Activated naive CD8-positive, alpha-beta T cell treated with anti-CD3 and anti-CD28 coated beads, Interleukin-2, amount 10 ng/mL, durations not matched to agents 7 days and 5 days (primary cell): ENCODE measurements at places on chromosomes 12 and 14.

GRCh38 chr12:109518820-109519665 lies 41.6 kb downstream of the UBE3B start:
- peak; percentile 49 for DNase-seq
- H3K27me3 ChIP-seq, result no peaks in the 10 kb centered on the region
- no peak overlapping the region for H3K4me3 ChIP-seq
- no peak overlapping the region for H3K27ac ChIP-seq

DNA sequence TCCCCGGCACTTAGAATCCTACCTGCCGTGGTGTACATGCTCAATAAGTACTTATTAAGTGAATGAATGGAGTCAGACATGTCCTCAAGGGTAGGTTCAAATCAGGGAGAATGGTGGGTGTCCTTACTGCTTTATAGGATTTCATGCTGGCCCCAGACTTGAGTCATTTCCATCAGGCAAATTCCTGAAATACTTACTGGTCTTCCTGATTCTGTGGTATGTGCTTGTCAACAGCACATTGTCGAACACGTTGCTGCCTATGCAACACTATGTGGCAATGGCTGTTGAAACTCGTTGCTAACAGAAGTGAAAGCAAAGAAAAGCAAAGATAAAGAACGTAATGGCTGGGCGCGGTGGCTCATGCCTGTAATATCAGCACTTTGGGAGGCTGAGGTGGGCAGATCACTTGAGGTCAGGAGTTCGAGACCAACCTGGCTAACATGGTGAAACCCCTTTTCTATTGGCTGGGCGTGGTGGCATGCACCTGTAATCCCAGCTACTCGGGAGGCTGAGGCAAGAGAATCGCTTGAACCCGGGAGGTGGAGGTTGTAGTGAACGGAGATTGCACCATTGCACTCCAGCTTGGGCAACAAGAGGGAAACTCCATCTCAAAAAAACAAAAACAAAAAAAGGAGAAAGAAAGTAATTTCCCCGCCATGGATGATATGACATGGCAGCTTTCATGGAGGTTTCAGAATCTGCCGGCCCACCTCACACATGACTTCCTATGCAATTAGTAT lies 214.9 kb downstream of the ZFP36L1 start:
- no peaks in the 10 kb centered on the region for H3K27me3 ChIP-seq
- H3K36me3 ChIP-seq, result peaks cover 4% of the 10 kb centered on the region
- no peak overlapping the region for H3K4me3 ChIP-seq
- H3K27ac ChIP-seq, result no peak overlapping the region

DNA sequence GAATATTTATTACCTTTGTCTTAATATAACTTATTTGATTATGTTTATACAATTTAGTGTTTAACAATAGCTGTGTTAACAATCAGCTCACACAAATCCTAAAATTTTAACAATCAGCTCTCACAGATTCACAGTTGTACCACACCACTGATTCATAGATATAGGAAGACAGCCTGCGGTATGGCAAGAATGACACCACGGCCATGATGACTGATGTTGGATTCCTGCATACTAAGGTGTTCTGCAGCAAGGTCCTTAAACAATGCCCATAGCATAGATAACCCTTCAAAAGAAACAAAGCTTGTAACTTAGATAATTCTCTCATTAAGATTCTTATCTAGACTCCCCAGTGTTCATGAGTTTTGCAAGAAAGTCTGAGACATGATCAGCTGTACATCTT lies 3.9 kb upstream of the PYROXD1 start:
- H3K27me3 ChIP-seq, result no peaks in the 10 kb centered on the region
- peaks cover 5% of the 10 kb centered on the region for H3K4me1 ChIP-seq
- no peak for DNase-seq
- no peaks in the 10 kb centered on the region for H3K36me3 ChIP-seq
- H3K27ac ChIP-seq, result no peak overlapping the region

- no peaks in the 10 kb centered on the region for H3K4me1 ChIP-seq
- no peak overlapping the region for H3K27ac ChIP-seq
- no peak overlapping the region for H3K4me3 ChIP-seq
- no peaks in the 10 kb centered on the region for H3K36me3 ChIP-seq
These were observed 59.8 kb downstream of the SUDS3 start for GRCh38 chr12:118436002-118436730.

DNA sequence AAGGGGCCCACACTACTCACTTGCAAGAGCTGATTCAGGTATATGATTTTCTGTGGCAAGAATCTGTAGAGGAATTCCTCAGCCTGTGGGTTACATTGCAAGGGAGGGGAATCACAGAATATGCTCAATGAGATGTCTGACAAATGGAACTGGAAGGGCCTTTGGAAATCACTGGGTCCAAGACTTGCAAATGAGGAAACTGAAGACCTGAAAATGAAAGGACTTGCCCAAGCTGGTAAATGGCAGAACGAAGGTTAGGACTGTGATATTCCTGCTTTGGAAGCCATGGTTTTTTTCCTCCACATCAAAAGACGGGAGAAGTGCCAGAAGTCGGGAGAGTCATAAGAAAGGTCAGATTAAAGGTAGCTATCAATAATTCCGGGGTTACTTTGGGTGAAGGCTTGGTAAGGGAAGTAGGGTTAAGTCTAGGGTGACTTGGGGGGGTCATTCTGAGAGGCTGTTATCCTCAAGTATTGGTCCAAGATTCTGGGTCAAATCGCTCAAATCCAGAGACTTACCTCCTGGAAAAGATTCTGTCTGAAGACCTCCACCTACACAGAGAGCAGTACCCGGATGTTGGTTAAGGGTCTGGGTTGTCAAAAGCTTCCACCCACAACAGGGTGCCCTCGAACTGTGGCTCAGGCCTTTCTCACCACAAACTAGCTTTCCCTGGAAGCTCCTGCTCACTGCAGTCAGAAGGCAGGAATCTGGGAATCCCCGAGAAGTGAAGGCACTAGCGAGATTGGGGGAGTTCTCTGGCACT lies 539 bp downstream of the PSME2 start:
- peaks cover 40% of the 10 kb centered on the region for H3K36me3 ChIP-seq
- peak overlapping the region; percentile 94 for H3K4me3 ChIP-seq

DNA sequence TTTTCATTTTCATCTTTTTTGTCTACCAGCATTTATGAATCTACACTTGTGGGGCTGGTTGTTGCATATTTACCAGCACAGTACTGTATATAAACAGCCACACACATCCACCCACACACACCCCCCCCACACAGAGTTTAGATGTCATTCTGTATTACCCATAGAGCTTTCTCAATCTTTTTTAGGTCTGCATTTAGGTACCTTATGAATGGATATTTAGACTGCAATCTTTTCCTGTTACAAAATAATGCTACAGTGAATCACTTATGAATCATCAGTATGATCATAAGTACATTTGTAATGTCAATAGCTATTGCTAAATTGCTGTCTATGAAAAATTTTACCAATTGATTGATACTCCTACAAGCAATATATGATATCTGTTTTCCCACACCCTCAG lies 67.3 kb upstream of the STK38L start:
- H3K27me3 ChIP-seq, result no peaks in the 10 kb centered on the region
- peaks cover 14% of the 10 kb centered on the region for H3K4me1 ChIP-seq
- DNase-seq, result no peak
- H3K36me3 ChIP-seq, result no peaks in the 10 kb centered on the region

DNA sequence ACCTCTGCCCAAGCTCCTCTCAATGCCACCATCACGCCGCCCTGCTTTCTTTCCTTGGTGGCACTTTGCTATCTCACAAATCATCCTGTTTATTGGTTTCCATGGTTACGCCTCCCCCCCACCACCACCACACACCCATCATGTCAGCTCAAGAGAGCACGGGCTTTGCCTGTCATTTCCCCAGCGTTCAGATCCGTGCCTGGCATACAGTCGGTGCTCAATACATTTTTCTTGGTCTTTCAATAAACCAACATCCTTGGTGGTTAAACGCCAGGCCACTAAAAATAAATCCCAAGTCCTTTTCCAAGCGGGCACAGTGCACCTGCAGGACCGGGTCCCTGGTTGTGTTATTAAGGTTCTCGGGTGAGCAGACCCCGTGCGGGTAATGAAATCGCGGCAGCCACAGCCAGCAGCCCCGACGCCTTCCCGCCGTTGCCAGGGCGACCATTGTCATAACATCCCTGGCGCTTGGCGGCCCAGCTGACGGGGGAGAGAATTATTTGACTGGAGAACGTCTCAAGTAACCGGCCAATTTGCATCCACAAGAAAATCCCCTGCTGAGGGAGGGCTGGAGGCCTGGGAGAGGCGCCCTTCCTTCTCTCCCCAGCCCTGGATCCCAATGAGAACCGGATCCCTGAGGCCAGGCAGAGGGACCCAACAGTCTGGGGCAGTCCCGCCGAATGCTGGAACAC lies 92.9 kb downstream of the KSR2 start:
- H3K4me3 ChIP-seq, result no peak overlapping the region
- peak overlapping the region; percentile 38 for H3K27ac ChIP-seq
- peaks cover 6% of the 10 kb centered on the region for H3K4me1 ChIP-seq
- H3K36me3 ChIP-seq, result no peaks in the 10 kb centered on the region
- peaks cover 27% of the 10 kb centered on the region for H3K27me3 ChIP-seq
- no peak for DNase-seq

GRCh38 chr14:24938593-24938992 lies 111.4 kb downstream of the STXBP6 start:
- H3K4me1 ChIP-seq, result no peaks in the 10 kb centered on the region
- no peaks in the 10 kb centered on the region for H3K36me3 ChIP-seq
- no peak overlapping the region for H3K27ac ChIP-seq
- peaks cover 3% of the 10 kb centered on the region for H3K27me3 ChIP-seq
- no peak overlapping the region for H3K4me3 ChIP-seq

GRCh38 chr12:117699575-117699974 lies 269.2 kb downstream of the KSR2 start:
- no peak overlapping the region for H3K4me3 ChIP-seq
- H3K27ac ChIP-seq, result no peak overlapping the region
- DNase-seq, result no peak
- peaks cover 2% of the 10 kb centered on the region for H3K27me3 ChIP-seq

DNA sequence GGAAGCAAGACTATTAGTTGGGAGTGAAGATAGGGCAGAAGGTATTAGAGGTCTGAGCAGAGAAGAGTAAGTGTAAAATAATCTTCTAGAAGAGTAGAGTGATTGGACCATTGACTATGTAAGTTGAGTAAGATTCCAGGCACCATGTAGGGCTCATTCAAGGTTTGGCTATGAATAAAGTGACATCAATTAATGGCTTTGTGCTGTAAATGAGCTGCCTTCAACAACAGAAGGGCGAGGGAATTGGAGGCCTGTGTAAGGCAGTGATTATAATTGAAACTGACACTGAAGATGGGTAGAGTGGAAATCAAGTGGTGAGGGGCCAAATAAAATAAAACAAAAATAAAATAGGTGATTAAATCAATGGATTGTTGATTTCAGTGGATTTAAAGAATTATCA lies 26.4 kb downstream of the PTPRQ start:
- no peaks in the 10 kb centered on the region for H3K27me3 ChIP-seq
- H3K4me1 ChIP-seq, result no peaks in the 10 kb centered on the region
- H3K36me3 ChIP-seq, result no peaks in the 10 kb centered on the region
- no peak overlapping the region for H3K27ac ChIP-seq
- no peak for DNase-seq

GRCh38 chr12:45077251-45077650 lies 26.4 kb upstream of the DBX2 start:
- no peak overlapping the region for H3K4me3 ChIP-seq
- no peak overlapping the region for H3K27ac ChIP-seq
- H3K36me3 ChIP-seq, result peaks cover 1% of the 10 kb centered on the region
- peaks cover 10% of the 10 kb centered on the region for H3K27me3 ChIP-seq
- DNase-seq, result no peak

DNA sequence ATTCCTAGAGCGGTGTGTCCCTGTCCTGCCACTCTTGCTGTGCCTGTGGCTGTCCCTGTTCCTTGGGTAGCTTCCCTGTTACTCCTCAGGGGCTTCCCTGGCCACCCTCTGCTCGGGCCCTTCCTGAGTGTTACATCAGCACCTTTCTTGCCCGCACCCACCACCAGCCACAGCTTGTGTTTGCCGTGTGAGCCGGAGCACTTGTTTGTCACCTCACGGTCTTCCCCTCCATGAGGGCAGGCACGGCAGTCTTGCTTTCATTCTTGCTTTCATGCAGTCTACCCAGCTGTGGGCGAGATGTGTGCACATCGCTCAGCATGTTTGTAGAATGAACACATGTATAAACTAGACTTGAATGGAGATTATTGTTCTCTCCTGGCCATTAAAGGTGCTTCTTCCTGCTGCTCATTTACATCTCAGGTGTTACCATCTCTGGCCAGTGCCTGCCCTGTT lies 42.0 kb downstream of the TRAF3 start:
- DNase-seq, result no peak
- no peaks in the 10 kb centered on the region for H3K27me3 ChIP-seq
- H3K4me3 ChIP-seq, result peak overlapping the region; percentile 20
- H3K4me1 ChIP-seq, result peaks cover 25% of the 10 kb centered on the region

- no peaks in the 10 kb centered on the region for H3K4me1 ChIP-seq
- no peak overlapping the region for H3K4me3 ChIP-seq
- H3K27ac ChIP-seq, result no peak overlapping the region
These were observed 16.1 kb upstream of the NUAK1 start for GRCh38 chr12:106154751-106155273.

- no peak for DNase-seq
- H3K4me1 ChIP-seq, result no peaks in the 10 kb centered on the region
- H3K27ac ChIP-seq, result no peak overlapping the region
- no peak overlapping the region for H3K4me3 ChIP-seq
- H3K27me3 ChIP-seq, result peaks cover 11% of the 10 kb centered on the region
These were observed 19.1 kb downstream of the BBS10 start for GRCh38 chr12:76329159-76329558.

- H3K4me3 ChIP-seq, result no peak overlapping the region
- no peaks in the 10 kb centered on the region for H3K27me3 ChIP-seq
- peak overlapping the region; percentile 51 for H3K27ac ChIP-seq
- DNase-seq, result no peak
- H3K4me1 ChIP-seq, result peaks cover 42% of the 10 kb centered on the region
These were observed 7.6 kb downstream of the ITPK1 start for GRCh38 chr14:93108105-93108504.

DNA sequence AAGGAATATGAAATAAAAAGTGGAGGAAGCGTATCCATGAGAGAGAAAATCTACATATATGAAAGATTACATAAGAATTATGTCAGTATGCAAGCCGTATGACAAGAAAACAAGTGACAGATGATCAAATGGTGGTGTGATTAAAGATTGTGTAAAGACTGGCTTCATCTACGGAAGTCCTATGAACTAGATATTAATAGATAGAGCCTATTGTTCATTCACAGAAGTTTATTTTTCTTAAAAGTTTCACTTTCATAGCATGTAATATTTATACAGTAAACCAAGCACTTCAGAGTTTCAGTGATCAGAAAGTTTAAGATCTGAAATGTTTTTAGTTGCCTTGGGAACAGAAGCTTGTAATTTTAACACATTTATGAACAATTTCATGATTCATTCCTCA lies 84.5 kb downstream of the VRK1 start:
- H3K4me1 ChIP-seq, result no peaks in the 10 kb centered on the region
- H3K4me3 ChIP-seq, result no peak overlapping the region
- peaks cover 41% of the 10 kb centered on the region for H3K36me3 ChIP-seq
- DNase-seq, result no peak
- no peak overlapping the region for H3K27ac ChIP-seq

DNA sequence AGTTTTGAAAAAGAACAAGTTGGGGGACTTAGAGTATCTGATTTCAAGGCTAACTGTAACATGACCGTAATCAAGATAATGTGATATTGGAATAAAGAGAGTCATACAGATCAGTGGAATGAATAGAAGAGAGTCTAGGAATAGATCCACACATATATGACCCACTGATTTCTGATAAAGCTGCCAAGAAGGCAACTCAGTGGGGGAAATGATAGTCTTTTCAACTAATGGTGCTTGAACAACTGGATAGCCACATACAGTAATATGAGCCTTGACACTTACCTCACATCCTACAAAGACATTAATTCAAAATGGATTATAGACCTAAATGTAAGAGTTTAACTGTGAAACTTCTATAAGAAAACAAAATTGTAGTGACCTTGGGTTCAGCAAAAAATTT lies 3.8 kb downstream of the PRKCH start:
- DNase-seq, result no peak
- H3K27ac ChIP-seq, result peak overlapping the region; percentile 83
- no peaks in the 10 kb centered on the region for H3K27me3 ChIP-seq
- peaks cover 35% of the 10 kb centered on the region for H3K4me1 ChIP-seq
- H3K36me3 ChIP-seq, result peaks cover 54% of the 10 kb centered on the region
- peak overlapping the region; percentile 99 for H3K4me3 ChIP-seq
